Esophagus muscularis mucosa (tissue), 4 donors: ENCODE measurements at places on chromosomes 3 and 15.

DNA sequence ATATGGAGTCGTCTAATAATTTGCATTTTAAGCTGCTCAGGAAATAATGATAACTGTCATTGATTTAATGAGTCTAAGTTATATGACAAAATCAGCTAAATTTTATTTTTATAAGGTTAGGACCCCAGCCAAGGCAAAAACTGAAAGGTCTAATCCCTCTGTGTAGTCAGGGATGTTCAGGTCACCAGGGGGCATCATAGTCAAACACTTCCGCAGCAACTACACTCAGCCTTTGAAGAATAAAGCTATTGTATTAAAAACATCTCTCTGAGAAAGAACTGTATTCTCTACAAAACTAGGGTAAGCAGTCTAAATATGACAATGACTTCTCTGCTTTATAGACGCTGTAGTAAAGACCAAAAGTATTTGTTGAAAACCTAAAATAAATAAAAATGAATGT lies 15.0 kb downstream of the INTS14 start:
- H3K27me3 ChIP-seq = no peaks in the 10 kb centered on the region
- H3K4me3 ChIP-seq = no peak overlapping the region
- no peak for DNase-seq

GRCh38 chr3:140146668-140147067 lies 211.7 kb downstream of the CLSTN2 start:
- DNase-seq = no peak
- no peaks in the 10 kb centered on the region for H3K36me3 ChIP-seq
- H3K4me1 ChIP-seq = no peaks in the 10 kb centered on the region
- no peaks in the 10 kb centered on the region for H3K27me3 ChIP-seq

DNA sequence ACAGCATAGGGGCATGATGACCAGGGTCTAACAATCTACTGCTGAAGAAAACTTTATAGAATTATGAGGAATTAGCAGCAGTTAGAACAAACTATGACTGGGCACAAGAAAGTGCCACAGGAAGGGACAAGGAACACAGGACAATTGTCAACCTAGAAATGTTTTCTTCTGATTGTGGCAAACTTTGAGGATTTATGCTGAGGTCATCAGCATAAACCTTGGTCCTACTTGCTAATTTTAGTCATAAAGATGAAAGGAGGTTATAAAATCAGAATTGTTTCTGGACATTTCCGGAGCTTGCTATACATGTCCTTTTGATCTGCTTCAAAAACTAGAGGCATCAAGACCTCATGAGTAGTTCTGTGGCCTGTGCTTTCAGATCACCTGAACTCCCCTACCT lies 446.6 kb upstream of the THBS1 start:
- H3K27me3 ChIP-seq = no peaks in the 10 kb centered on the region
- no peaks in the 10 kb centered on the region for H3K36me3 ChIP-seq
- H3K4me3 ChIP-seq = no peak overlapping the region
- H3K4me1 ChIP-seq = no peaks in the 10 kb centered on the region

DNA sequence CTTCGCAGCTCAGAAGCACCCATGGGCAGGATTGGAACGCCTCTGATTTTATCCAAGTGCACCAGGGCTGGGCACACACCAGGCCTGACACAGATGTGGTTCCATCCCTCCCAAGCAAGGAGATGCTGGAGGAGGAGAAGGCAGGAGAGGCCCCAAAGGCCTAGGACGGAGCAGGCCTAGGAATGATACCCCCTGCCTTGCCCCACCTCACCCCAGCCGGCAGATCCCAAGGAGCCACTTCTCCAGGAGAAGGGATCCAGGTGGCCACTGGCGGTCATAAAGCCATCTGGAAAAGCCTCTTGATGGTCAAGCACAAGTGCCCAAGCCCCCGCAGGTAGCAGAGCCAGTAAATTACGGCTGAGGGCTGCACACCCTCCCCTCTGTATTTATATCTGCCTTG lies 211.8 kb downstream of the TBC1D2B start:
- H3K4me1 ChIP-seq = no peaks in the 10 kb centered on the region
- H3K4me3 ChIP-seq = no peak overlapping the region
- H3K27ac ChIP-seq = no peak overlapping the region
- H3K27me3 ChIP-seq = no peaks in the 10 kb centered on the region

DNA sequence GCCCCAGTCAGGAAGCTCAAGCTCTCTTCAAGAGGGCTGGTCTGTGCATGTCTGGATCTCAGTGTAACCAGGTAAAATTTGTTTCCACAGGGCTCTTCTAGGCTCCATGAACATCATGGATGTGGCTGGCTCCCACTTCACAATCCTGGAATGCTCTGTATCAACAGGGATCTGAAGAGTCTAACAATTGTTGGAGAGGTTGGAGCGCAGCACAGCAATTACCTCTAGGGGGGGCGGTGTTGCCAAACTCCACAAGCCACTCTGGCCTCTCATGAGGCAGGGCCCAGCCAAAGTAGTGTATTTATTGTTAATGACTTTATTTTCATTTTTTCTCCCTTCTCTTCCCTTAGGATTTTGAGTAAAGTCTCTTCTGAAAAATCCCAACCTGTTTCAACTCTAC lies 6.1 kb upstream of the EIF2B5 start:
- H3K4me3 ChIP-seq = no peak overlapping the region
- H3K4me1 ChIP-seq = no peaks in the 10 kb centered on the region
- no peak for DNase-seq
